ENCODE measurements at places on chromosomes 11 and 22. TPM values are rescaled to one million over a fixed set of nuclear protein-coding genes. Genes with fewer than 3 reads are reported as not detected.

OR10A2 gene
- not detected for total RNA-seq

SLC25A18 gene
- 18.8 TPM for total RNA-seq

P2RX6 gene
- total RNA-seq: 0.05 TPM

AGBL2 gene
- 1.7 TPM for total RNA-seq

FAM180B gene
- total RNA-seq: not detected

ELFN2 gene
- total RNA-seq: 0.08 TPM

All from liver (tissue), 10 donors.